Fibroblast of villous mesenchyme (primary cell): ENCODE measurements at places on chromosomes 2 and 18.

GRCh38 chr18:56043641-56044061 lies 455.7 kb upstream of the TCF4 start:
- no peak for DNase-seq

DNA sequence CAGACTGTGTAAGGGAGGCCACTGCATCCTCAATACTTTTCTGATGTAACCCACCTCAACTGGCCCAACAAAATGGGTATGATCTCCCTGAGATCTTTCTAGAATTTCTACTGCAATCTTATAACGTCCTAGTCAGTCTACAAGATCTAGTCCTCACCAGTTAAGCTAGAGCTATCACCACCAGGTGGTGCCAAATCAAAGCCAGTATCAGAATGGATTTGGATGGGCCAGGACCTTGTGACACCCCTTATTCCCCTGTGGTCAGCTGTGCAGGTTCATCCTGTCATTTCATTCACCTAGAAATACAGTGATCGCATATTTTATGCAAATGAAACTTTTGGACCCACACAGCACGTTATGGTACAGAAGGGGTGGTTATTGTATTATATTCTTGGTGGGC lies 90.3 kb downstream of the OLA1 start:
- peak; percentile 53 for DNase-seq

- no peak for DNase-seq
Observed at GRCh38 chr2:98895901-98896300, 40.1 kb downstream of the CRACDL start.

- DNase-seq = peak; percentile 76
Observed at GRCh38 chr2:84495539-84496146, 20.7 kb upstream of the DNAH6 start.

DNA sequence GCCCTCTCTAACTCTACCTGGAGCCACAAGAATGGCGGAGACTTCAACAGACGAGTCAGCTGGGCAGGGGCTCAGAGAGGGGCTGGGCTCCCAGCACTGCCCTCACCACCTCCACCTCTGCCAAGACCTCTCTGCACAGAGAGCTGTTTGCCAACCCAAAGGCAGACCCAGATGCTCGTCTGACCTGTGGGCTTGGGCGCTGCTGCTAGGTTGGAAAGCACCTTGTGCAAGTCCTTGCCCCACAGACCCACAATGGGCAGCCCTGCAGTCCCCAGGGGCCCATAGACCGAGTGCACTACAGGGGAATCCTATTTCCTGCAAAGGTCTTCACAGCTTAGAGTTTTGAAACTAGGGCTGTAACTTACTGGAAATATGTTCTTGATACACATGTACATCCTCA lies 13.3 kb downstream of the ACKR3 start:
- no peak for DNase-seq

DNA sequence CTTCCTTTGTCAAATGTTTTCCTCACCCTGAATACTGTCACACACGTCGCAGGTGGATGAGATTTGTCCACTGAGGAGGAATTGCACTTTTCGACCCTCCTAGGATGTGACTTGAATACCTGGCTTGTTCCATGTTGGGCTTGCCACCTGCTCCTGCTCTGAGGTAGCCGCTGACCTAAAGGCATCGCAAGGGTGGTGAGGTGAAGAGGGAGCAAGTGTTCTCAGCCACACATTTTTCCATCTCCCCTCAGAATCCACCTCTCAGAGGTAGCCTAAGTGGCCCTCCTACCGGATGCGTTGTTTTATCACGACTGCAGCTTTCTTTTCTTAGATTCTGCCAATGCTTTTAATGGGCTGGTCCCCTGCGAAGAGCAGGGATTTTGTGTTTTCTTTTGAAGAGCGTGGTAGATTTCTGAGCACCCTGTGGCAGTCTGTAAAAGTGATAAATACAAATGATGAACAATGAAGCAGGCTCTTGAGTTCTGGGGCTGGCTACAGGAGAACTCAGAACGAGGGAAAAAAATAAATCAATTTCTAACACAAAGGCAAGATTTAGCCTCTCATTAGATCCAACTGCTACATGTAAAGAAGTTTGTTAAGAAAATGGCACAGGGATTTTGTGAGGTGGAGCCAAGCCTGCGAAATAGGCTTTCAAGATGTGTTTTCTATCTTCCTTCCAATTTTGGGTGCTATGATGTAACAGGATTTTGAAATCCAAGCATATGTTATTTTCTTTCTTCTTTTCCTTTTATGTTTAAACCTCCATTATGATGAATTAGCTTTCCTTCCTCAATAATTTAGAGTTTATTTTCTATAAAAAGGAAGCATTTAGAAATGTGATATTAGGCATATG lies 386.7 kb downstream of the TGIF1 start:
- DNase-seq = no peak

DNA sequence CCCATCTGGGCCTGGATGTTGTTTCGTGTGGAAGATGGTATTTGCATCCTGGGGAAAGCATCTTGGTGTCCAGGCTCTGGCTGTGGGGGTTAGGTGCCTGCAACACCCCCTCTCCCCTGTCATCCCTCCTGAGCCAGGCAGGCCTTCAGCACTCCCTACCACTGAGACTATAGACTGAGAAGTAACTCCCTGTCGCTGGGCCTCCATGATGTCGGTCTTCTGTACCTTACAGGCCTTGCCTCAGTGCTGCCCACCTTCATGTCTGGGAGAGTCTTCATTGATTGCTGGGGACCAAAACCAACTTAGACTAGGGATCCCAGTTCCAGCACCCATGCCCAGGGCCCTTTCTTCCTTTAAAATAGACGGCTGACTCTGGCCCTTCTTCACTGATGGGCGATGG lies 33.1 kb upstream of the DNMT3A start:
- no peak for DNase-seq

- no peak for DNase-seq
Observed at GRCh38 chr2:231605607-231606091, 13.0 kb downstream of the TEX44 start.

- peak; percentile 95 for DNase-seq
Observed at GRCh38 chr2:160402997-160403979, 90.3 kb downstream of the RBMS1 start.

DNA sequence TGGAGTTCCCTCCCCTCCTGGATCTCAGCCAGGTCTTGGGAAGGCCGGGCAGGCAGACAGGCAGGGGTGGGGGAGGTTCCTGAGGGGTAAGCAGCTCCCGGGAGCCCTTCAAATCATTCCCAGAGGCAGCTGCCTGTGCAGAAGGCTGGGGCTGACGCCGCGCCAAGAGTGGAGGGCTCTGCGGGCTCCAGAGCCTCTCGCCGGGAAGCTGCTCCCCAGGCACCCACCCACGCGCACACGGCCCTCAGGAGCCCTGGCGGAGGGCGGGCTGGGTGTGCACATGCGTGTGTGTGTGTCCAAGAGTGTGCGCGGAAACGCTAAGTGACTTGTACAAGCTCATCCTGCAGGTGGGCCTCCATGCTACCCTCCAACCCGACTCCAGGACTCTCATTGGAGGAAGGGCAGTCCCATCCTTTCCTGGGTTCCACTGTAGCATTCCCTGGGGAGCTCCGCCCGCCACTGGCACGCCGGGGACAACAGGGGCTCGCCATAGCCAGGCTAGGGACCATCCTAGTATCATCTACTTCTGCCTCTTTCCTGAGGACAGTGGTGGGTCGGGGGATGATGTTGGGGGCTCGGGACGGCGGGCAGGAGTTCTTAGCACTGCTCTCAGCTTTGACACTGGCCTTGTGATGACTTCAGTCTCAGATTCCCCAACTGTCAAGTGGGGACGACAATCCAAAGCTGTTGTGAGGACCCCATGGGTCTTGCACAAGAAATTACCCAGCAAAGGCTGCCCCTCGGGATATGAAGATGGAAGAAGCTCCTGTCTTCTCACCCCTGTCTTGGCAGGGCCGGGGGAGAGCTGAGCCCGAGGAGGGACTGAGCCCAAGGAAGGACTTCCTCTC lies 50.3 kb downstream of the INHBB start:
- no peak for DNase-seq

DNA sequence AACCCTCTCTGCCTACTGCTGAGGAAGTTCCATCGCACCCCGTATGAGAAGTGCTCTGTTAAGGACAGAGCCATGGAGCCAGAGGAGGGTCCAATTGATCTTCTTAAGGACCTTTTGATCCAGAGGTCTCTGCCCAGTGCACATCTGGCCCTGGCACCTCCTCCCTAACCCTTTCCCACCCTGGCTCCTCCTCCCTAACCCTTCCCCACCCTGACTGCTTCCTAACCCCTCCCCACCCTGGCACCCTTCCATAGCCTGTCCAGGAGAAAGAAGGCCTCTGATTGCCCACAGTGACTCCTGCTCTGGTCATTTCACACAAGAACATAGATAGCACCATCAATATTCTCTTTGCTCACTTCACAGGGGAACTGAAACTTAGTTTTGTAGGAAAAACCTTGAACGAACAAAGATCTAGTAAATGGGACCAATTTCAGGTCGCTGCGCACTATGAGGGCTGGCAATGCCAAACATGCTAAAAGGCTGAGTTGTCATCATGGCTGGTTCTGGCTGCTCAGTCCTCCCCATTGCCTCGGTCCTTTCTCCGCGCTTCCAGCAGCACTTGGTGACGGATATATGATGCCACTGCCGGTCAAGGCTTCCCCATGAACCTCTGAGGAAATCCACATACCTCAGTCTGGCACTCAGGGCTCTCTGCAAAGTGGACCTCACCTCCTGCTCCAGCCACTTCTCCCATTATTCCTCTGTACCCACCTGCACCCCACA lies 49.2 kb downstream of the PKDCC start:
- DNase-seq = no peak

DNA sequence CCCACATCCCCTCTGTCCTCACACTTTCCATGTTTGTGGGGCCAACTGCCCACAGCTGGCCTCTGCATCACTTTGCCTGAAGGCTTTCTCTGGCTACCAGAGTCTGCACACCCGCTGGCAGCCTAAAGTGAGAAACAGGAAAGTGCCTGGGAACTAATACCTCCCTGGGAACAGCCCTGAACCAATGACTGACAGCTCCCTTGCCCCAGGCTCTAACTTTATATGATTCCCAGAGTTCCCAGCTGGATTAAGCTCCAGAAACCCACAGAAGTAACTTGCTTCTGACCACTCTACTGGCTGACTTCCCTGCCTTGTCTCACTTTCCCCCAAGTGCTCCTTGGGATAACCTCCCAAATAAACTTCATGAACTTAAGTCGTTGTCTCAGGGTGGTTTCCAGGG lies 159.6 kb upstream of the LMAN1 start:
- no peak for DNase-seq

DNA sequence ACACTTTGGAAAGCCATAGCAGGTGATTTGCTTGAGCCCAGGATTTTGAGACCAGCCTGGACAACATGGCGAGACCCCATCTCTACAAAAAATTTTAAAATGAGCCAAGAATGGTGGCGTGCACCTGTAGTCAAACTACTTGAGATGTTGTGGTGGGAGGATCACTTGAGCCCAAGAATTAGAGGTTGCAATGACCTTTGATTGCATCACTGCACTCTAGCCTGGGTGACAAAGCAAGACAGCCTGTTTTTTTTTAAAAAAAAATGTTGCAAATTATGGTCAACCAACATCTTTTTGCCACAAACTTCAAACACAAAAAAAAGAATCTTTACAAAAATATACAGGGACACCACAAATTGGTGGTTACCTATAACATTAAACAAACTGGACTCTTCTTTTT lies 40.3 kb downstream of the MEX3C start:
- DNase-seq = no peak

DNA sequence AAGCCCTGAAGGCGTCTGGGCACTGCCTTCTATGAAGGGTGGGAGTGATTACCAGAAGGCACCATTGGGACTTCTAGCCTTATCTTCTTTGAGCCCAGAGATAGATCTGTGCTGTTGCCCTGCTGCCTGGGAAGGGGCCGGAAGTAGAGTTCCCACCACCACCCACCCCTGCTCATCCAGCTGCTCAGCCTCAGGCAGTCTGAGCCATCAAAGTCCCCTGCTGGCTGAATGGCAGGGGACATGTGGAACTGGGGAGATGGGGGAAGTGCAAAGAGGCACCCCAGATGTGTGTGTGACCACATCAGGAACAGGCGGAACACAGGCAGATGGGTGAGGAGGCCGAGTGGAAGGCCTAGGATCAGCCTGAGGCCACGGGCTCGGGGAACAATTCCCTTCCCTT lies 3.3 kb upstream of the WNT10A start:
- no peak for DNase-seq

DNA sequence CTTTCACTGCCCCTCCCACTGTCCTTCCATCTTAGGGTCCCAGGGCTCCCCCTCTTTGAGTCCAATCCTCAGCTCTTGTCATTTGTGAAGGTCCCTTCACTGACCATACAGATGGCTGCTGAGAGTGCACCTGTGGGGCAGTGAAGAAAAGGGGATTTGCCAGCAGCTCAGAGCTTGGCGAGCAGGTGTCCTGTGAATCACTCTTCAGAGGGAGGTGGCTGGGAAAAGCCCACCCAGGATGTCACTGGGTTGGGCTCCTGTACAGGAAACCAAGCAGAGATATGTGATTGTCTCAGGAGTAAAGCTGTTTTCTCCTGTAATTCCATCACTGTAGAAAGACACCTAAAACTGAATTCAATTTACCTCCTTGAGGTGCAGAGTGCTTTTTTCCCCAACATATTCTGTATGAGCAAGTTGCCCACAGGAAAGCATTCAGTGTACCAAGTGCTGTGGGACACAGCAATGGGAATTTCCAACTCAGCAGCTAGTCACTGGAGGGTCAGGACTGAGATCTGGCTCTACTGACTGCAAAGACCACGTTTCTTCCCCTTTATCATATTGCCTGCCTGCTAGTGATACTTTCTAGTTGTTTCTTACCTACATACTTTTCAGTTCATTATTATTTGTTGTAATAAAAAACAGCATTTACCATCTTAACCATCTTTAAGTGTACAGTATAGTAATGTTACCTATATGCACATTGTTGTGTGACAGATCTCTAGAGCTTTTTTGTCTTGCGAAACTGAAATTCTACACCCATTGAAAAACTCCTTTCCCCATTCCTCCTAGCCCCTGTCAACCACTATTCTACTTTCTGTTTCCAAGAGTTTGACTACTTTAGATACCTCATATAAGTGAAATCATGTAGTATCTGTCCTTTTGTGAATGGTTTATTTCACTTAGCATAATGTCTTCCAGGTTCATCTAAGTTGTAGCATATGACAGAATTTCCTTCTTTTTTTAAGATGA lies 239.1 kb downstream of the TSN start:
- no peak for DNase-seq

GRCh38 chr2:162261032-162261945 lies 18.0 kb upstream of the FAP start:
- peak; percentile 78 for DNase-seq

DNA sequence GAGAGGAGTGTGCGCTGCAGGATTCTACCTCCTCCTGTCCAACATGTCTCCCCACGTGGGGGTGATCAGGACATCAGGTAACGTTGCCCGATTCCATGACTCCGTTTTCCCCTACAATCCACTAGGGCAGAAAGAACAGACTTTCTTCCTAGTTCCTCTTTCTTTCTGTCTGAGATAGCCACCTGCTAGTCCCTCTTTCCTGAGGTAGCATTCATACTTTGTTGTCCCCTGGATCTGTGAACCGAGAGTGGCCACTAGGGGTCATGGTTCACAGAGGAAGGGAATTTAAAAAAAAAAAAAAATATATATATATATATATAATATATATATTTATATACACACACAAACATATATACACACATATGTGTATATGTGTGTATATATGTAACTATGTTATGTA lies 210.0 kb upstream of the ZNF521 start:
- peak; percentile 35 for DNase-seq
